ENCODE measurements at places on chromosomes 7 and 10. TPM values are rescaled to one million over a fixed set of nuclear protein-coding genes. Genes with fewer than 3 reads are reported as not detected.

FAM149B1 gene
- 18.6 TPM for total RNA-seq

DNA sequence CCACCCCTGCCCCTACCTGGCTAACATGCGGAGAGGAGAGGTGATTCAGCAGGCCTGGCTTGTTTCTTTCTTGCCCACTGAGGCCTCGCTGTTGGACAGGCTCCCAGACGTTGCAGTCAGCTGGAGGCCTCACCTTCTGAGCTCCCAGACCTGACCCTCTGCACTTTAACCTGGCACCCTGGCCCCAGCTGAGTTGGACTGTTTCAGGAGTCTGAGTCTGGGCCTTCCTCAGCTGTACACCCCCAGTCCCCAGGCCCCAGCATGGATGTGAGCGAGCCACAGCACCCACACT lies 35.0 kb downstream of the UNC5B start:
- no peaks in the 10 kb centered on the region for H3K36me3 ChIP-seq
- DNase-seq, result no peak

GRCh38 chr7:1890289-1891235 lies 220.5 kb downstream of the ELFN1 start:
- peaks cover 11% of the 10 kb centered on the region for H3K36me3 ChIP-seq
- peaks cover 40% of the 10 kb centered on the region for H3K4me1 ChIP-seq
- no peaks in the 10 kb centered on the region for H3K27me3 ChIP-seq
- H3K4me3 ChIP-seq, result no peak overlapping the region
- no peak for DNase-seq

AKR1D1 gene
- total RNA-seq, result not detected

- H3K4me1 ChIP-seq, result peaks cover 8% of the 10 kb centered on the region
- no peaks in the 10 kb centered on the region for H3K27me3 ChIP-seq
- no peaks in the 10 kb centered on the region for H3K36me3 ChIP-seq
- no peak for DNase-seq
- H3K4me3 ChIP-seq, result no peak overlapping the region
These were observed 7.4 kb downstream of the ARHGAP21 start for GRCh38 chr10:24716295-24716694.

GRCh38 chr7:47328392-47329319 lies 253.3 kb downstream of the TNS3 start:
- H3K4me3 ChIP-seq, result no peak overlapping the region
- H3K36me3 ChIP-seq, result peaks cover 74% of the 10 kb centered on the region
- DNase-seq, result no peak
- H3K4me1 ChIP-seq, result peaks cover 60% of the 10 kb centered on the region
- H3K27ac ChIP-seq, result no peak overlapping the region

ABCB4 gene
- 27.4 TPM for total RNA-seq
